ENCODE measurements at places on chromosomes 4 and X.

- DNase-seq: no peak
These were observed 37.3 kb upstream of the GK2 start for GRCh38 chr4:79445371-79445781.

DNA sequence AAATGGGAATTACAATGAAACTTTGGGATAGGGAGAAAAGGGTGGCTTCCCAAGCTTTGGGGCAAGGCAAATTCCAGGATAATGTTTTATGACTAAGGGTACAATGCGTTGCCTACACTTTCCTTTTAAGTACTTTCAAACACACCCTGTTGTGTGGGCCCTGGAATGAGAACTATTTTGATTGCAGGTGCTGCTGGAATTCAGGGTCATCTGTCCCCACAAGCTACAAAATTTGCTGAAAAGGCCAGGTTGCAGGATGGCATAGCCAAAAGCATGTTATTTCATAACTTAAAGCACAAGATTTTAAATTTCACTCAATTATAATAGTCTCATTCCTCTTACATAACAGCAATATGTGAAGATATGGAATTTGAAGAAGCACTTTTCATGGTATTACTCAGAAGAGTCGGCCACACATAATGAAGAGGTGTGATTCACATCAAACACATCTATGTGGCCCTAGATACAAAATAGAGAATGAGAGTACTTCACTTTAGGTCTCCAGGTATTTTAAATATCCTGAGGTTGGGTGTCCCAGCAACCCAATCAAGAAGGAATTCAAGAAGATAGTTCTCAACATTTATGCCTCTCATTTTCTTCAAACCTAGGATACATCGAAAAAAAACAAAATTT lies 89.3 kb downstream of the APBB2 start:
- DNase-seq: no peak

GRCh38 chr4:139279760-139280620 lies at the start of gene MGARP:
MGARP (minus strand) TSS chr4:139280225; CDS start chr4:139280158, 67 bp downstream.
- no peak for DNase-seq

DNA sequence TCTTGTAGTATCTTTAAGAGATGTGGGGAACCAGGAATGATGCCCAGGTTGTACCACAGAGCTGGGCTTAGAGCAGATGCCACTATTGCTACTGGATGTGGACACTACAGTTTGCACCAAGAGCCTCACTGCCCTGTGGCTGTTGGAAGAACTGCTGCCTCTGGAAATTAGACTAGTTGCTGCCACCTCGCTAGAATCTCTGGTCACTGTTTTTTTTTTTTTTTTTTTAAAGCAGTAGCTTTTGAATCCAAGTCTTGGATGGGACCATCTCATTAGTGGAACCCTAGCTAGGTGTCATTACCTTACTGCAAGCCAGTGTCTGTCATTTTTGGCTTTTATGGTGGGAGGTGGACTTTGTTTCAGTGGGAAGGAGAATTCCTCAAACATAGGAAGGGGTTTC lies 105.5 kb downstream of the ARHGAP10 start:
- no peak for DNase-seq

DNA sequence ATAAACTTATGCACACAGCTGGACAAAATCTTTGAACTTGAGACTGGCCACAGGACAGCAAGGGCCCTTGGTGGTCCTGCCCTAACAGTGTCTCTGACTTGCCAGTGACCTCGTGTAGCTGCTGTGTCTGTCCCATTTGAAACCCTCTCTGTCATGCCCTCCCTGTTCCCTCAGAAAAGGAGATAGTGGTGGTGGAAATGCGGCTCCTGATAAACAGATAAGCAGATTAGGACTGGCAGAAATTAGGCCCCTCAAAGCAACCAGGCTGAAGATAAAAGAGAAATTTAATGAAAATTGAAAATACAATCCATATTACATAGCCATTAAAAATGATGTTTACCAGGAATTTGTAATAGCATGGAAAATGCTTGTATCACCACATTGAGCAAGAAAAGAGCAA lies 136.6 kb upstream of the ATP6AP2 start:
- DNase-seq: no peak

- no peak for DNase-seq
These were observed 135.0 kb downstream of the GPC3 start for GRCh38 chrX:133850399-133850798.

DNA sequence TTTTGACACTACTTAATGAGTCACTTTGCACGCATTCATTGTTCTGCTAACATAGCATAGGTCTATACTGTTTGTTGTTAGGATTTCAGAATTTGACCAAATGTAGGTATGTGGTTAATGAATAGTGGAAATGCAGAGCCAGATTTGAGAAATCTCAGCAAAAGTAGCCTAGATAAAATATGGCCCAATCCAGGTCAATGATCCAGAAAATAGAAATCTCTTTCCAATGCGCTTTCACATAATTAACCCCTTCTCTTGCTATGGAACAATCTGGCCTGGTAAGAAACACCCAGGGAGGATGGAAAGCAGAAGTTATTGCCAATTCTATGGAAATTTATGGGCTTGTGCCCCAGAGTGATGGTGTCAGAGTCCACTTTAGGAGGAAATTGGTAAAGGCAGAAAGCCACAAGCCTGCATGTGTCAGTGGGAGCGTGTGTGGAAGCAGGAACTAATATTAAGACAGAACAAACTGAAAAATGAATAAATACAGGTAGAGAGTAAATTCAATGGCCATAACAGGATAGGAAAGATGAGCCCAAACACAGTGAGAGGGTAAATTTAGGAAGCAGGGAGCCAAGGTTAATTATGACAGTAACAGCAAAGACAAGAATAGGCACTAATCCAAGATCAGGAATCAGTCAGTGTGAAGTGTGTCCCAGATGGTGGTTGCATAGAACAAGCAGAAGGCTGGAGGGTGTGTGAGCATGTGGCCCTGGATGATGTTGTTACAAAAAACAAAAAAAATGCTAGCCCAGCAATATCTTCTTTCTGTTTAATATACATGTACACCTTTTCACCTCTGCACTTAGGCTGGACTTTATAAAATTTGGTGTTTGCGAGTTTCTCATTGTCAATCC lies 102.9 kb downstream of the SYTL5 start:
- no peak for DNase-seq

- no peak for DNase-seq
These were observed 44.9 kb downstream of the JADE1 start for GRCh38 chr4:128854433-128854832.

DNA sequence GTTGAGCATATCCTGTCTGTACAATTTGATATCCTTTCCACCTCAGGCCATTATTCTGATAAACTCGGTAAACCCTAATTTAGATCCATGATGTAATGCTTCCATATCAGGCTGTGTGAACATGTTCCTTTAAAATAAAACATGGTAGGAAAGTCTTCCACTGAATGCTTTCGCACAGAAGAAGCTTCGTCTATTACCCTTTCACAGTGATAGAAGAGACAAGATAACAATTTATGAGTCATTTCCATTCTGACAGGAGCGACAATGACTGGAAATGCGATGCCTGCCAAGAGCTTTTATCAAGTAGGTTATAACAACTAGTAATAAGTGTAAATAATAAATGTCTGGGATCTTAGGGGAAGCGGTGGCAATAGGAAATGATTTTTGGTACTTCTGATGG lies 98.8 kb downstream of the TTC29 start:
- DNase-seq: no peak

DNA sequence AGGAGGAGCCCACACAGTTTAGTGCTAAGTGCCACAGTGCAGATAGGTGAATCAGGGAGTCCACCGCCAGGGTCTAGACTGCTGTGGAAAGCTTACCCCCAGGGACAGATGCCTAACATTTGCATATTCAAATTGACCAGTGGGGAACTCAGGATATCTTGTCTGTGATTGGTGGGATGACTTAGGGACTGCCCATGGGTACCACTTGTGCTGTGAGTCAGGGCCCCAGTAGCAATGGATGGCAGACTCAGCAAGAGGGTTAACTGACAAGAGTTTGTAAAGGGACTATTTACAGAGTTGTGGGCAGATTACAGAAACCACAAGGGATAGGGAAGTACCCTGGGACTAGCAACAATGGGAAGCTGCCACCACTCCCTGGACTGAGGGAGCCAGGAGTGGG lies 282.1 kb downstream of the BCOR start:
- no peak for DNase-seq

DNA sequence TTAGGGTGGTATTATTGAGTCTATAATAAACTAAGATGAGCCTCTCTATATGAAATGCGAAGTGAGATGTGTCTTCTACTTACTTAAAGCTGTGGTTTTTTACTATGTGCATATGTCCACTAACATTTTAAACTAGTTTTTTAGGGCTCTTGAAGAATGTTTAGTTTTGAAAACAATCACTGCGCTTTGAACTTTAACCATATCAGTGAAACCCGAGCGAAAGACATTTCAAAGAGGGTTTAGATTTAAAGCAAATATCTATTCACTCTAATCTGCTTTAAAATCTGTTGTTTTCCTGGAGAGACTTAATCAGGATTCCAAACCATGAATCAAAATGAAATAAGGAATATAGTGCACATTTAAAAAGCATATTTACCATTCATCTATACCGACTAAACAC lies 24.8 kb upstream of the SLC7A11 start:
- DNase-seq: no peak

- no peak for DNase-seq
These were observed 116.6 kb upstream of the RAI2 start for GRCh38 chrX:17977696-17978095.

DNA sequence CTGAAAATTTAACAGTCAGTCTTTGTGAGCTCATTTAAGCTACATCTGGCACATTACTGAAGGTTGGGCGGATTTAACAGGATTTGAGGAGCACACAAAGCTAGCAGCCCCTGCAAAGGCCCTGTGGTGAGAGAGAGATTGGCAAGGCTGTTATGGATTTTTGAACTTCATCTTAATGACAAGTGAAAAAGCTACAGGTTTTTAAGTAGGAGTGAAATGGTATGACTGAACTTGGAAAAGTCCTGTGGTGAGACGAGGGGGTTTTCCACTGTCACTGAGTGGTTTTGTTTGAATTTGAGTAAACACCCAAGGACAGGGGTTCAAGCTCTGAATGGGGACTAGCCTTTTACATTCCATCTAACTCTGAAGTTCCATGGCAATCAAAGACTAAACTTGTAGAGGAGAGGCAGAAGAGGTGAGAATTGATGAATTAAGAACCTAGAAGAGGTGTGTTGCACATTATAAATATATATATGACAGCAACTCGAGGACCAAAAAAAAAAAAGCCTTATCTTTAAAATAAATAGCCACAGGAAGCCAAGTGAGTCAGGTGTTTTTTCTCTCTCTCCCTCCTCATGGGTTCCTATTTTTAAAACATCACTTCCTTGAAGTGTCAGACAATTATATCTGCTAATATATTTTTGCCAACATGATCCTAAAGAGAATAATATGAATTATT lies 47.8 kb upstream of the CLNK start:
- DNase-seq: no peak

- DNase-seq: no peak
These were observed 123.9 kb downstream of the PDLIM5 start for GRCh38 chr4:94575652-94576051.

DNA sequence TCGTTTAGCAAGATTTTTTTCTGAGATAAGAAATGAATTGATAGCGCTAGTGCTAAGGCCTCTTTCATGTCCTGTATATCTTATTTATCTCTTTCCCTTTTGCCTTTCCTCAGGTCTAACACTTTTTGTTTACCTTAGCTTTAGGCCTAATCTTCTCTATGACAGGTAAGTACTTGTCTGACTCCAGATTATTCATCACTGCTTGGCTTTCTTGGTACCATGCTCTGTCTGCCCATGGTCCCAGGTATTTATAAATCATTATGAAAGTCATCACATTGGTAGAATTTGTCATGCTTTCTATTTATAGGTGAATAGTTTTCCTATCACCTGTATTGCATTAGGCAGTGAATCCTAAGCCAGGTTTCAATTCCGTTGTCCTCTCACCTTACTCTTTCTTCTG lies 99.5 kb upstream of the CTSO start:
- no peak for DNase-seq

- DNase-seq: no peak
These were observed 1900.8 kb upstream of the PCDH10 start for GRCh38 chr4:131248314-131248713.

DNA sequence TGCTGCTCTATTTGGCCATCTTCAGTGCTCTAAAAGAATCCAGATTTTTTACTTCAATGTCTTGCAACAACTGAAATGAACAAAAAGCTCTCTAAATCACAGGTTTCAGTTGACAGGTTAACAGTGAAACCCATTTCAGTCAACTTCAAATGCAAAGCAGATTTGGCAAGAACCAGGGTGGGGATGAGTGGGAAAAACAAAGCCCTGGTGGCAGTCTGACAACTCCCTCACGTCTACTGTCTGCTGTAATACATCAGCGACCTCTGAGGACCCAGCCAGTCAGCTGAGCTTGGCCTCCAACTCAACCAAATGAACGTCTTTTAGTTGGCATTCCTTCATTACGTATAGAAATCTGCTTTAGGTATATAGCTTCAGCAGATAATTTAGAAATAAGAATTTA lies 95.8 kb downstream of the COL25A1 start:
- no peak for DNase-seq

DNA sequence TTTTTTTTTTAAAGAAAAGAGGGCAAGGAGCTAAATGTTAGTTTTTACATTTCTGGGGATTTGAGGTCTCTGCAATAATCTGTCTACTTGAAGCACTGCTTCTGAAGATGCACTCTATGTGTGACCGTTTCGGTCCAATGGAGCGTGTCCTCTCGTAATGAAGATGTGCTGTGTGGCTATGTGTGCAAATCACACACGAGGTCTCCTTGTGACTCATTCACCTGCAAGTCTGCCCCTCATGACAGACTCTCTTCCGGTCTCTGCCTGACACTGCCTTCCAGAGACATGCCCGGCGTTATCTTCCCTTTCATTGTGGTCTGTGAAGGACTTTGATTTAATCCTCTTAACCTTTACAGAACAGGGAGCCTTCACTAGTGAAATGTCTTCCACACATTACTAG lies 84.3 kb downstream of the TRAM1L1 start:
- no peak for DNase-seq

DNA sequence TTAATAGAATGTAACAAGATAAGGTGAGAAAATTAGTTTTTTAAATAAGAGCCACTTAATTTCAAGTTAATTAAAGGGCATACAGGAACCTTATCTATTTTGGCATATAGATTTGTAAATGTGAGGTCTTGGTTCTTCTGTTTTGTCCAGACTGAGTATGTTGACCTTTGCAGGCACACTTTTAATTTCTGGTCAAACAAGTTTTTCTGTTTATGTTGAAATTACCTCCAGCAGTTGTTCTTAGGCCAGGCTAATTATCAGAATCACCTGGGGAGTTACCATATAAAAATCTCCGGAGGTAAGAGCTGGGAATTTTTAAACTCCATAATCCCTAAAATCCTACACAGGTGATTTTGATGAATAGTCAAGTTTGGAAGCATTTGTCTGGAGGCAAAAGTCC lies 227.4 kb upstream of the ANKRD50 start:
- no peak for DNase-seq

DNA sequence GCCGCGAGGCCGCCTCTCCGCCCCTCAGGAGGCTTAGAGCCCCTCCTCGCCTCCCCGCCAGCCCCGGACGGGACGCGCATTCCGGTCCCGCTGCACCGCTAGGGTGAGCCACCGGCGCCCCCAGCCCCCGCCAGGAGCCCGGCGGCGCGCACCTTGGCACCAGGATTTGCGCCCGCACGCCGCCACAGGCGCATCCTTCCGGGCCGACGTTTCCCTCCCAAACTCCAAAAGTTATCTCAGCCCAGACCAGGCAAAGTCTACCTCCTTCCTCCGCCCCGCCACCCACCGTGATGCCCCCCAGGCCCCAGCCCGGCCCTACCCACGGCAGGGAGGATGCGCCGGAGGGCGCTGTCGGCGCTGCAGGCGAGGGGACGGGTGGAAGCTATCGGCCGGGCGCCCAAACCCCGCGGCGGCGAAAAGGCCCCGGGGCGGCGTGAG lies 538 bp downstream of the SCML2 start:
- no peak for DNase-seq

- no peak for DNase-seq
These were observed 141.3 kb downstream of the PALLD start for GRCh38 chr4:168637872-168638756.

GRCh38 chr4:47836641-47837093 lies 1.2 kb downstream of the CORIN start:
- peak; percentile 4 for DNase-seq

Data from cerebellar nuclear complex (tissue), 1 donor.